ENCODE measurements at places on chromosomes 2 and 18. TPM values are rescaled to one million over a fixed set of nuclear protein-coding genes. Genes with fewer than 3 reads are reported as not detected.

DNA sequence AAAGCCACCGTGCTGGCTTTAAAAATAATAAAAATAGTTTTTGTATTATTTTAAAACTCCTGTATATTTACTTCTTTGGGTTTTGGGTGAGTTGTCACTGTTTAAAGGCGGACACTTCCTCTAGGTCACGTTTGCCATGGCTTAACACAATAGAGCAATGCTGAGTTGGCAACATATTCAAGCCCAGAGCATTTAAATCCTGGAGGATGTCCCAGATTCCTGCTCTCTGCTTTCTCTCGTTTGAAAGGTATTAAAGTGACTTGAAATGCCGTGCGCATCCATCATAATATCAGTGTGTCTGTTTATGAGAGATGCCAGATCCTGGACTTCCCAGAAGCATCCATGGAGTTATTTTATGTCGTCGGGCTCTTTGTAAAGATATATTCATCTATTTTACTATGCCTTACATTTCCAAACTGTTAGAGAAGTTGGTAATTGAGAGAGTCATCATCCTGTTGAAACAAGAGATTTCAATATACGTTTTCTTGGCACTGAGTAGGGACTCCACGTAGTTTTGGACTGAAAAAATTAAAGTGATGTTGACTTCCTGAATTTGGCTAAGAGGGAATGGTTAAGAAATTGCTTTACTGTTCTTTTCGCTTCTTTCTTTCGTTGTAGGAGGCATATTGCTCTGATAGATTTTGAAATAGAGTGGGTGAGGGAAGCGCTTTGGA is 150.6 kb downstream of the ZNF236 start:
- no peak for DNase-seq

DNA sequence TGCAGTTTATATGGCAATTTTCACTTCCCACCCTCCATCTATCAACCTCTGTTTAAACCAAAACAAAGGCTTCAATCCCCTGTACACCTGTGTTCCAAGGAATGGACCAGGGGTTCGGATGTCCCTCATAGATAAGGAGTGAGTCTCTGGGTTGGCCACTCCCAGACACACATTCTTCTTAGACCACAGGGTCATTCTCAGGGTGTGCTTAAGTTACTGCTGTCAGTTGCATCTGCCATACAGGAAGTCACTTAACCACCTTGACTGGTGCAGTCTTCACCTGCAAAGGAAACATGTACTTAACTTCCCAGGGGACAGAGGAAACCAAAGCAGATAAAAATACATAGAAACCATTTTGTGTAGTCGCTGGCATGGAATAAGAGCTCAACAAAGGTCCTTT is 151.0 kb upstream of the NDUFV2 start:
- no peak for DNase-seq

The KLHL14 gene
- not detected for total RNA-seq

DNA sequence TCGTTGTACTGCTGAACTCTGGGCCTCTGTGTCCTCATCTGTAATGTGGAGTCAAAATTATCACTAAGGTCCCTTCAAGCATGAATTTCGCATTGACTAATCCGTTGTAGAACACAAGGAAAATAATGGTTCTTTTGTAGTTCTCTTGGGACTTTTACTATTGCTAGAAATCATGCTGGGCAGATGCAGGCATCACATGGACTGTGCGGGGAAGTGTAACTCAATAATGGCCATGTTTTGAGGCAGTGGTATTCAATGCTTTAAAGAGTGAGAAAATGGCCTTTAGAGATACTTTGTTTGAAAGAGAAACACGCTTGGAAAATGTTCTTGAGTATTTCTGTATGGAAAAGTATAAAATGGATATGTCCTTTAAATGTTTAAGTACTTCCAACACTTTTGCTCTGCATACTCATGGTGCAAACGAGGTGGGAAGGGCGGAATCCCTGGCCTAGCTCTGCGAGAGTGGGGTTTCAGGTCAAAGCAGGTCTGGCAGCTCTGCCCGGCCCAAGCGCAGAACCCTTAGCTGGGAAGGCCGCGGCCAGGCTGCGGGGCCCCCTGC is 117.3 kb upstream of the MSTN start:
- DNase-seq, result no peak

DNA sequence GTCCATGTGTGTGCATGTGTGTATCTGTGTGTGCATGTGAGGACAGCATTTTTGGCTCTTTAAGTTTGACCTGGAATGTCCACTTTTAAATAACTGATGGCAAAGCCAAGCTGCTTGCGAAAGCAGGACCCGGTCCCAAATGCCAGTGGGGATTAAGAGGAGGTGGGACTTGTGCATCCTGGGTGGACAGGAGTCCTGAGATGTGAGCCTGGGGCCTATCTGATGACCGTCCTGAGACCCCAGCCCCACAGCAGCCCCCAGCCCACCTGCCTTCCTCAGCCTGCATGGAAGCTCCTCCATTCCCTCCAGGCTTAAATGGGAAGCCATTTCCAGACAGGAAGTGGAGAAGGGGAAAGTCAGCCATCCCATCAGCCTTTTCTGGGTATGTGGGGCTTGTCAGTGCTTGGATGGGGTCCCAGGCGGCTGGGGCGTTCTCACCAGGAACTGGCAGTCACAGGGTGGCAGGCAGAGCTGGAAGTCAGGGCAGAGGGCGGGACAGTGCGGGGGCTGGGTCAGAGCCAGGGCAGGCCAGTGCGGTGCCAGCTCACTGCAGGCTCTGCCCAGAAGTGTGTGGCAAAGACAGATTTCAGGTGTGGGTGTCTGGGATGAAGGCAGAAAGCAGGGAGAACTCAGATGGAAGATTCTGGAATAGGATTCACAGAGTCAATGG is 117.8 kb downstream of the ACKR3 start:
- DNase-seq, result no peak

- DNase-seq, result no peak
Observed at GRCh38 chr2:61671561-61672315, 133.6 kb upstream of the XPO1 start.

The SKOR2 gene
- total RNA-seq, result 6.7 TPM

GRCh38 chr2:51994123-51994763 is 962.3 kb upstream of the NRXN1 start:
- no peak for DNase-seq

DNA sequence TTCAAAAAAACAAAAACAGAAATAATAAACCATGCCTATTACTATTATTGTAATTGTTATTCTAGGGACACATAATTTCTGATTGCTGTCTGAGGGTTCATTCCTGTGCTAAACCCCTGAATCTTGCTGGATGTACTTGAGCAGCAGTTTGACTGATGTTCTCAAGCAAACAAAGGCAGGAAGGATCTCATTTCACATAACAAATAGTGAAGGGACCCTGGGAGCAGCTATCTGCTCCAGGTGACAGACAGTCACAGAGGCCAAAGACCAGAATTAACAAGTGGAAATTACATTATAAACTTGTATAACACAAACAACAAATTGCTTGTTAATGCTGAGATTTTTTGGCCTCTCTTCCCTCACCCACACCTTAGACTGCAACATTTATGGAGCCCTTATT is 284.2 kb downstream of the THSD7B start:
- no peak for DNase-seq

DNA sequence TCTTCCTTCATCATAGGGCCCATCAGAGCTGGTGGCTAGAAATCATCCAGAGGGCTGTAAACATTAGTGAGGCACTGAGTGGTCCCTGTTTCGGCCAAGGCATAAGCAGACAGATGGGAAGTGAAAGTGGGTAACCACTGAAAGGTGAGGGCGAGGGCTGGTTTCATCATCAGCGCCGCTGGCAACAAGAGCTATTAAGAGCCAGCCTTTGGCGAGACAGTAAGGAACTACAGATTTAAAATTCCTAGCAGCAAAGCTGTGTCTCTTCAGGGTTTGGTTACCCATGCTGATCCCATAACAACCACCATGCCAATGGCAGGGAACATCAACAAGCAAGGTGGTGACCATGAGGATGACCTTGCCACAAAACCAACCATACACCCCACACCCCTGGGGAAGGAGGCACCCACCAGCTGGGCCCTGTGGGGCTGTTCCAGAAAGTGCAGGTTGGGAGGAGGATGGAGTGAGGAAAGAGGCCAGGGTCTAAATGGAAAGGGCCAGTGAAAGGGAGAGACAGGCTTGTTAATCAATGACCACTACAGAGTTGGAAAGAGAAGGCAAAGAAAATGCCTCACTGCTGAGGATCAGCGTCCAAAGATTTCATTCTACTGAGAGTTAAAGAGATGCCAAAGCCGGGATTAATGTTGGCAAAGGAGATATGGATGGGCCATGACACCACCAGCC is 9.0 kb upstream of the SLC20A1 start:
- no peak for DNase-seq

DNA sequence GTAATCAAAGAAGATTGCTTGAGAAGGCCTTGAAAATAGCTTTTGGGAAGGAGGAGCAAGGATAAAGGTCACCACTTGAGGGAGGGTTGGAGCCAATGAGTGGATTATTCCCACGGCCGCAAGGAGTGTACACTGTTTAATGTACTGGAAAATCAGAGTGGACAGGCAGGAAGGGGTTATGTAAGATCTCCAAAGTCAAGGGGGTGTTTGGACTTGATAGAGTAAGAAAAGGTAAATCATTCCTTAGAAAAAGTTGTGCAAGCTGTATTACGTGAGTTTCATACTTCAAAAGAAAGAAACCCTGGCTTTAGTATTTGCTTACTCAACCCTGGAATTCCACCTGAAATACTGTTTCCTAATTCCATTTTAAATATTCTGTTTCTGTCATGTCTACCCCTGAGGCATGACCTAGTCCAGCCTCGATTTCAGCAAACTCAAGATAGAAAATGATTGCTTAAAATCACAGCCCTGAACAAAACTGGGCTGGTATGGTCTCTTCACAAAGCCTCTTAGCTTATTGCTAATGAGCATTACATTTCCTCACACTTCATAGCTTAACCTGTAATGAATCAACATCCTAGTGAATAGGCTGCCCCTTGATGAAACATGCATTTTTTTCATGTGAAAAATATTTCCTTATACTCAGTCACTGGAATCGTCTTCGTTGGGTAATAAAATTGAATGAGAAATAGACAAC is 1.1 kb downstream of the MREG start:
- DNase-seq, result no peak

The DHRS9 gene
- not detected for total RNA-seq
